ENCODE measurements at places on chromosomes 4 and X. TPM values are rescaled to one million over a fixed set of nuclear protein-coding genes. Genes with fewer than 3 reads are reported as not detected.

Gene FHL1
- total RNA-seq, result 7.8 TPM

Gene GRID2
- total RNA-seq, result not detected

Gene PPBP
- not detected for total RNA-seq

Gene SLC2A9
- total RNA-seq, result 2.8 TPM

Gene ATOH1
- total RNA-seq, result not detected

Gene FDCSP
- total RNA-seq, result not detected

Gene CDX4
- not detected for total RNA-seq

Gene UFSP2
- 18.9 TPM for total RNA-seq

Gene CNGA1
- total RNA-seq, result 2.3 TPM

Gene PABPC1L2A
- total RNA-seq, result not detected

Gene LNX1
- 13.3 TPM for total RNA-seq

Gene CCDC149
- 20.1 TPM for total RNA-seq

Gene TRO
- 8.6 TPM for total RNA-seq

Gene RTL3
- not detected for total RNA-seq

Gene TNIP2
- 19.7 TPM for total RNA-seq

Gene CCNA2
- total RNA-seq, result 1.5 TPM

Gene CSN1S1
- total RNA-seq, result not detected

Gene SORCS2
- 0.84 TPM for total RNA-seq

Gene MBNL3
- total RNA-seq, result 12.5 TPM

Gene CISD2
- 21.1 TPM for total RNA-seq

Gene PPM1K
- total RNA-seq, result 10.9 TPM

Gene POF1B
- 6.6 TPM for total RNA-seq

Gene MID1IP1
- 60.3 TPM for total RNA-seq

Gene SPATA4
- total RNA-seq, result not detected

Gene ARFIP1
- total RNA-seq, result 10.8 TPM

Gene ADH1C
- 21.1 TPM for total RNA-seq

Gene ARX
- total RNA-seq, result 2.7 TPM

Gene PABPC4L
- total RNA-seq, result 0.43 TPM

Gene DAPP1
- total RNA-seq, result 0.23 TPM

Gene GC
- total RNA-seq, result 17.2 TPM

Gene CENPVL3
- not detected for total RNA-seq

Gene PRKX
- total RNA-seq, result 3.7 TPM

Gene ETDB
- not detected for total RNA-seq

Gene NEK1
- total RNA-seq, result 8.3 TPM

Gene HSPA4L
- total RNA-seq, result 7.0 TPM

Gene CD38
- total RNA-seq, result 0.12 TPM

Gene IBSP
- total RNA-seq, result not detected

Gene SNX25
- total RNA-seq, result 10.5 TPM

Gene KIAA1210
- 0.03 TPM for total RNA-seq

Gene AKAP4
- not detected for total RNA-seq

Gene BDH2
- total RNA-seq, result 16.1 TPM

Gene ARR3
- not detected for total RNA-seq

Gene SATL1
- total RNA-seq, result not detected

Gene SHROOM3
- total RNA-seq, result 13.4 TPM

Gene MRFAP1L1
- total RNA-seq, result 13.3 TPM
